ENCODE measurements at places on chromosomes 6 and 20.
A peak's percentile ranks its signal among the peaks of the same experiment; 100 is the strongest.

- DNase-seq, result peak; percentile 88
Observed at GRCh38 chr20:25470045-25470444, 62.6 kb downstream of the GINS1 start.

DNA sequence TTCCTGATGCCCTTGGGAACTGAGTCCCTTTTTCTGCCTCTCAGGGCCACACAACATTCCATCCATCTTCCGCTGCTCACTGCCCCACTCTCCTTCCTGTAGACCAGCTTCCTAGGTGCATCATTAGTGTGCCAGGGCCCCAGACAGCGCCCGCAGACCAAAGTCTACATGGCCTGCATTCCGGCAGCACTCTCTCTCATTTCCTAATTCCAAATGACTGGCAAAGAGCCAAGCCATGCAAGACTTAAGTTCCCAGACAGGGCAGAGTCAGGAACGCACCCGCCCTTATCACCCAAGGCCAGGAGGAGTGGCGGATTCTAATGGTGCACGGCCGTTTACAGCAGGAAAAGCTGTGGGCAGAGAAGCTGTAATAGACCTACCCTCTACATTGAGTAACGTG lies 159.8 kb upstream of the ARID1B start:
- DNase-seq, result no peak

DNA sequence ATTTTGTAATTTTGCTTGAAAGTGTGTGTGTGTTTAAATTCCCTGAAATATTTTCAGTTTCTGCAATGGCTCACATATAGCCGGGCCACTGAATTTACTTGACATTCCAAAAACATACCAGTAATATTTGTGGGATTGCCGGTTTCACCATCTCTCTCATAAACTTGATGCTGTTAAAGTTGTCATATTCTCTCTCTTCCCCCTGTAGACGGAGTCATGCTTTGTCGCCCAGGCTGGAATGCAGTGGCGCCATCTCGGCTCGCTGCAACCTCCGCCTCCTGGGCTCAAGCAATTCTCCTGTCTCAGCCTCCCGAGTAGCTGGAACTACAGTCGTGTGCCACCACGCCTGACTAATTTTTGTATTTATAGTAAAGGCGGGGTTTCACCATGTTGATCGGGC lies 122.1 kb downstream of the TIAM2 start:
- no peak for DNase-seq

GRCh38 chr20:45339084-45339483 lies 9.1 kb downstream of the SDC4 start:
- no peak for DNase-seq

DNA sequence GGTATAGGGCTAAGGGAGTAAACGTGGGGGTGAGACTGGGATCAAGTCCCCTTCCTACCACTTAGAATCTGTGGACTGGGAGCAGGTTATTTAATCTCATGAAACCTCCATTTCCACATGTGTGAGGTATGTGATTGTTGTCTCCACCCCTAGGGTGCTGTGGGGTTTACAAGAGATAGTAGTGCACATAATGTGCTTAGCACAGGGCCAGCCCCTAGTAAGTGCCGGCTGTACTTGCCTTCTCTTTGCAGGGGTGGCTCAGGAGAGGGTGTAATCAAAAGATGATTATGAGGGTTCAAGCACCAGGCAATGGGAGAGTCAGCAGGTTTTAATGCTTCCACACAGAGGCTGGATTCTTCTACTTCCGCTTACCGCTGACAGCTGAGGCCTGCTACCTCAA lies 6.9 kb downstream of the NT5E start:
- DNase-seq, result peak; percentile 24

DNA sequence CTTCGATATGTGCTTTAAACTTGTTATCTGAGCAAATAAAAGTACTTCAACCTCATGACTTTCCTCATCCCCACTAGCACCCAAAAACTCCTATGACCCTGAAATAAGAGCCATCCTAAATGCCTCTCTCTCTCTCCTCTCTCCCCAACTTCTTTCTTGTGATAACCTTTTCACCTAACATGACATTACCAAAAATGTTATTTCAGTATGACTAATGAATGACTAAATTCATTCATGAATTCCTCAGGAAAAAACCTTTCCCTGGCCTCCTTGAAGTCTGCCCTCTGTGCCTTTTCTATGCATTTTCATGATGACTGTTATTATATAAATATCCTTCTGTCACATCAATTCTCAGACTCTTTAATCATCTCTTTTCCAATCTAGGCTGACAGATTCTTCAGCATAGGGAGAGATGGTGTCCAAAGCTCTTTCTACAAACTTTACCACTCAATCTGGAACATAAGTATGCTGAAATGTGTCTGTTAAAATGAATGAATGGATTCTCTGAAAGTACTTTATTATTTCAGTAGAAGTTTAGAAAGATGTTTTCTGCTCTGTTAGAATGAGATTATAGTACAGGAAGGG lies 114.3 kb upstream of the GGTLC1 start:
- no peak for DNase-seq

DNA sequence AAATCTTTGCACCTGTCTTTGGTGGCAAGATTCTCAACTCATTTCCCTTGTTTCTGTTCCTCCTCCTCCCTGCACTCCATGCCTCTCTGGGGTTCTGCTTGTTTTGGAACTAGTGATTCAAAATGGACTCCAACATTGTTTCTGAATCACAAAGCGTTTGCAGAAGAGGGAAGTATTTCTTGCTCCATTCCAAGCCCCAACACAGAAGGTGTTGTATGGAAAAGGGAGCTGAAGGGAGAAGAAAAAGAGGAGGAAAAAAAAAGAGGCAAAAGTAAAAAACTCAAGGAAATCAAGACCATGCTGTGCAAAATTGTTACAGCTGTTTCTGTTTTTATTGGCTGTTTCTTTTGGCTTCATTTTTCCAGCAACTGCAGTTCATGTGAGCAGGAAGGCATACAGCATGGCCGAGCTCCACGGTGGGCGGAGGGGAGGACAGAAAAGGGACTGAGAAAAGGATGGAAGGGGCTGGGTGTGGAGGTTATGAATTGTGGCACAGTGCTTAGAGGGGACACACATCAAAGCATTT lies 66.9 kb upstream of the PRL start:
- DNase-seq, result no peak

DNA sequence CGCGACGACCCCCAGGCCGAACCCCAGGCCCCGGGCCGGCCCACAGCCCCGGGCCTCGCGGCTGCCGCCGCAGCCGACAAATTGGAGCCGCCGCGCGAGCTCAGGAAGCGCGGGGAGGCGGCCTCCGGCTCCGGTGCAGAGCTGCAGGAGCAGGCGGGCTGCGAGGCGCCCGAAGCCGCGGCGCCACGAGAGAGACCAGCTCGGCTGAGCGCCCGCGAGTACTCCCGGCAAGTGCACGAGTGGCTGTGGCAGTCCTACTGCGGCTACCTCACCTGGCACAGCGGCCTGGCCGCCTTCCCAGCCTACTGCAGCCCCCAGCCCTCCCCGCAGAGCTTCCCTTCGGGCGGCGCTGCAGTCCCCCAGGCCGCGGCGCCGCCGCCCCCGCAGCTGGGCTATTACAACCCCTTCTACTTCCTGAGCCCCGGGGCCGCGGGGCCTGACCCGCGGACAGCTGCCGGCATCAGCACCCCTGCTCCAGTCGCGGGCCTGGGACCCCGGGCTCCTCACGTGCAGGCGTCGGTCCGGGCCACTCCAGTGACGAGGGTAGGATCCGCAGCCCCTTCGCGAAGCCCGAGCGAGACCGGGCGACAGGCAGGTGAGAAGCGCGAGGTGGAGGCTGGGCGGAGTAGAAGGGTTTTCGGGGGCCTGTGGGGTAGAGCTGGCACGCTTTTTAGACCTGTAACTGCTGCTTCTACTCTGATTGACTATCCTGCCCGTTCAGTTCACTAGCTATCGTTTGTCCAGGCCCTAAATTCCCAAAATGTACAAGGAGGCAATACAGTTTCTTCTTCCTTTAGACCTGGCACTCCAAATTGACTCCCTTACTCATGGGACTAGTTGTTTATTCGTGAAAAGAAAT lies 654 bp downstream of the FAM8A1 start:
- DNase-seq, result peak; percentile 75

- no peak for DNase-seq
Observed at GRCh38 chr6:26411751-26412150, 9.7 kb downstream of the BTN3A1 start.

DNA sequence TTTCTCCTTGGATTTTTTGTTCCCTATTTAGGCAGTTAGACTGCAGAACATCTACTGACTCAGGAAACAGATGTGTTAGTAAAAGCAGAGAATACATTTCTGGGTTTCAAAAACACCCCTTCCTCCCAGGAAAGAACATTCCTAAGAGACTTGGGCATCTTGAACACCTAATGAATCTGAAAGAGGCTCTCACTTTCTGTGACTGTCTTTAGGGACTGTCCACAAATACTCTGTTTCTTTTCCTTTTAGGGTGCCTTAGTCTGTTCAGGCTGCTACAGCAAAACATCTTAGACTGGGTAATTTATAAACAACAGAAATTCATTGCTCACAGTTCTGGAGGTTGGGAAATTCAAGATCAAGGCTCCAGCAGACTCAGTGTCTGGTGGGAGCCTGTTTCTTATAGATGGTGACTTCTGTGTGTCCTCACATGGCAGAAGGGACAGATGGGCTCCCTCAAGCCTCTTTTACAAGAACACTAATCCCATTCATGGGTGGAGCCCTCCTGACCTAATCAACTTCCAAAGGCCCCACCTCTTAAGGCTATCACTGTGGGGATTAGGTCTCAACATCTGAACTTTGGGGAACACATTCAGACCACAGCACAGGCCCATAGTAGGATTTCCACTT lies 19.4 kb upstream of the CCN5 start:
- DNase-seq, result no peak

GRCh38 chr6:87945966-87946365 lies 101.7 kb upstream of the SPACA1 start:
- DNase-seq, result no peak

- no peak for DNase-seq
Observed at GRCh38 chr20:7159903-7160302, 392.4 kb downstream of the BMP2 start.

DNA sequence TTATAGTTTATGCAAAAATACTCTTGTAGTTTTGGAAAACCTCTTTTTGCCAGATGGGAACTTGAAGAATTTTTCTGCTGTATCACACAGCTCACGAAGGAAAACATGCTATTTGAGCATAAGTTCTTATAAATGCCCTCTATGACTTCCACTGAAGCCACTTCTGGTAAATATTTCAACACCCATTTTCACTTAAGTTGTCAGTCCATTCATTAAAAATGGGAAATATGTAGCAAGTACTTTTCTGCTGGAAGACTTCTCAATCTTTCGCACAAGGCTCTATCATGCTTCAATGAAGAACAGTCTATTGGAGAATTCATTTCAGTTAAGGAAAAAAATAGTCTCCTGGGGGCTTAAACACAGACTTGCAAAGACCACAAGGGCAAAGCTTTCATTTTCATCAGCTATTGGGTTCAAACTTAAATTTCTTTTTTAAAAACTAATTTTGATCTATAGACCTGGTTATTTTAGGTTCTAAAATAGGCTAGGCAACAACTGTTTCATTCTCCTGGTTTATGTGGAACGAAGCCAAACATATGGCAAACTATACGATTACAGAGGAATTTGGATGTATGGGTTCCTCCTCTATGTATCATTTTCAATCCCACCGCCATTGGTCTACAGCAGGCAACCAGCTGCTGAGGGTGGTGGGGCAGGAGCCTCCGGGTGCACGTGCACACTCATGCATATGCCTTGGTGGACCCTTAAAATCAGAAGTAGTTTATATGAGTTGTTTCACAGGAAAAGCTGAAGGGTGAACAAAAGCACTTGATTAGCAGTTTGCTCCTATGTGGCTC lies 38.7 kb downstream of the LAMA4 start:
- DNase-seq, result no peak

GRCh38 chr6:165340532-165340931 lies 31.1 kb upstream of the C6orf118 start:
- no peak for DNase-seq

DNA sequence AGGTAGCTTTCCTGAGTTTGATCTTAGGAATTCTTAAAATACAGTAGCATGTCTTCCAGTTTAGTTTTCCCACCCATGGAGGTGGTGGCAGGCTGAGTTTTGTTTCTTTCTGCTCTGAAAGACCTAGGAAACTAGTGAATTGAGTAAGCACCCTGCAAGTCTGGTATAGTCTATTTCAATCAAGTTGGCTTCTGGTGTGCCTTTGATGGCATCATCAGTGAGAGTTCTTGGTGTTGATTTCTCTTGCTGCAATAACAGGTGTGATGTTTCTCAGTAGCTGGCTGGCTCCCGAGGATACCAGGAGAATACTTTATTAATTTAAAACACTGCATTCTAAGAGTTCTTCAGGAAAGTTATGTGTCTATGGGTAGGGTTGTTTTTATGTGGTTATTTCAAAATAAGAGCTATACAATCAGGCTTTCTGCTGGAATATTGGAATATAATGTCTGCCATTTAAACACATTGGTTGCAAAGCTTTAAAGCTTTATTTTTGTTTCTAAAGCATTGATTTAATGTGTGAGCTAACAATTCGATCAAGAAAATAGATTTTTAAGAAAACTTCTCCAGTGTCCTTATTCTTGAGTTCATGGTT lies 19.0 kb downstream of the VAPB start:
- no peak for DNase-seq

- DNase-seq, result no peak
Observed at GRCh38 chr6:157244780-157245179, 78.5 kb downstream of the TMEM242 start.

GRCh38 chr6:24205020-24205492 lies 79.0 kb downstream of the NRSN1 start:
- peak; percentile 45 for DNase-seq

DNA sequence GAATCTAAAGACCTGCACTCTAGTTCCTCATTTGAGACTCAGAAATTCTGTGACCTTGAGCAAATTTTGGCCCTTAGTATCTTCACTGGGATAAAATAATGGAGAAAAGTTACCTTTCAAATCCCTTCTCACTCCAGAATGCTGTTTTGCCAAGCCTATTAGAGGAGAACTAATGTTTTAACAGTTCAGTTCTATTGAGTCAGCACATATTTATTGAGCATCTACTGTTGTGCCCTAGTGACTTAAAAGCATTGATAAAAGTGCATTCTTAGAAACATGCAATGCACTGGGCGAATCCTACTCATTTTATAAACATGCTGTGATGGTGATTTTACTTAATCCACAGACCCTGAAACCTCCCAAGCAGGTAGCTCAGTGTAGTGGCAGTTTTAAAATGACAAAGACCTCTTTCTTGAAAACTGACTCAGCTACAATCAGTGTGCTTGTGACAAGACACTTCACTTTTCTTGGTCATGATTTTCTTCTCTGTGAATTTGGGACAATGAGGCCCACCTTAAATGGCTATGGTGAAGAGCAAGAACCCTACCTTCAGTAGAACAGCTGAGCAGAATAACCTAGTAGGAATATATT lies 312.0 kb downstream of the ALDH8A1 start:
- DNase-seq, result no peak

DNA sequence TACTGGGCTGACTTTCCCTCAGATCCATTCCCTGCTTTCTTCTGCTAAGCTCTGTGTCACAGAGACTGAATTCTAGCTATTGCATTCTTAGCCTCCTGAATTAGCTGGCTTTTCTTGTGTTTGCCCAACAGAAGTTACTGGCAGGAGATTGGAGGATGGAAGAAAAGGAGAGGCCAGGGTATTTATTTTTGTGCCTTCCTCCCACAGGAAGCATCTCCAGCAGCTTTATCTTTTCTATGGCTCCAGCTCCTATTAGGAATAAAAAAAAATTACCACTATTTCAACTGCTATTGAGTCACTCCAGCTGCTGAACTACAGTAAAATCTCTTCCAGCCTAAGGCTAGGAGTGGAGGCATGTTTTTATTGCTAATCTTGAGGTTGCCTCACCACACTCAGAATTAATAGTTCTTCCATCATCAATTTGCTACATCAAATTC lies 492.4 kb downstream of the RFPL4B start:
- no peak for DNase-seq
